Central memory CD4-positive, alpha-beta T cell (primary cell): ENCODE measurements at places on chromosomes 5 and 9.

GRCh38 chr5:158375531-158375930 is 516.6 kb upstream of the CLINT1 start:
- DNase-seq = no peak

DNA sequence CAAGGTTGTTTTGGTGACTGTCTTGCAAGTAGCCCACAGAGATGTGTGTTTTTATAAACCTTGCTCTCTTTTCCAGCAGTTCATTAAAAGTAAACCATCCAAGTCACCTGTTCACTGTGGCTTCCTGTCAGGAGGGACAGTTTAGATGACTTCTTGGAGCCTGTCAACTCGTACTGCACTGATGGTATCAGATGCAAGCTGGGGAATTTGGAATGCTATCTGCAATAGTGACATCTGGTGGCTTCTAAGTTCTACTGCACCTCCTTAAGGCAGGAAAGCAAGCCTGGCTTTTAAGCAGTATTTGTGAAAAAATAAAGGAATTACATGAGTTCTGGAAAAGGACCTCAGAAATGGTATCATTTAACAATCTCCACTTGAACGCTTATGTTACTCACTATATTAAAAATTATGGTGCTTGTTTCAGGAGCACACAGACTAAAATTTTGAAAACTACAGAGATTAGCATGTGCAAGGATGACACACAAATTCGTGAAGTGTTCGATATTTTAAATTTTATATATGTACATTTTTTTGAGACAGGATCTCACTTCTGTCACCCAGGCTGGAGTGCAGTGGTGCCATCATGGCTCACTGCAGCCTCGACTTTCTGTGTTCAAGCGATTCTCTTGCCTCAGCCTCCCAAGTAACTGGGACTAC is 164.0 kb downstream of the TTC39B start:
- DNase-seq = peak; percentile 10

DNA sequence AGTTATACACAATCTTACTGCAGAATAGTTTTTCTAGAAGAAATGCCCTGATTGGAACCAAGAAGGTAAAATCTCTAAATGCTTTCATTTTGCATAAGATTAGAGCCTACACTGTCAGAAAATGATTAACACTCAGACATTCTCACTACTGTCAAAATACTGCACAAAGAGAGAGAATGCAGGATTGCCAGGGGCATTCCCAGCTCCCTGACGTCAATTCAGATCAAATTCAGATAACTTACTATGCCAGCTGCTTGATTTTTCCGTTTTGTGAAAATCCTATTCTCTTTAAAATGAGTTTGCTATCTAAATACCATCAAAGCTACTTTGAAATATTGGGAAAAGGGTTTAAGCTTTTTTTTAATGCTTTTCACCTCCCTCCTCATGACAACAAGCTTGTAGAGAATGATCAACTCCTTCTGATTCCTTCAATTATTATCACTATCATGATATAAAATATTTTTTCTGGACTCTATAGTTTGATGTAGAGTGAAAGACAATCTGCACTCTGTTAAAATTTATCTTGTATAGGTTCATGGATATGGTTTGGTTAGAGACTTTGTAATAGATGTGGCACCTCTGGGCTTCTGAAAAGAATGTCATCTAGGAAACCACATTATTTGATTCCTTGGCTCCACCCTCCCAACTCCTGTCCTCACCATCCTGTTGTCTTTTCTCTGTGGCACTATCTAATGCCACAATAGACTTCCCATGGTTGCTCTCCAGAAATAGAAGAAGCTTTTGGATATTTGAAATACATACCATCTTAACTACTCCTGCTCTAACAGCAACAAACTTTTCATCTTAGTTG is 407.7 kb downstream of the PDE4D start:
- DNase-seq = no peak

GRCh38 chr5:174044466-174045254 is 846 bp upstream of the NSG2 start:
- DNase-seq = no peak

DNA sequence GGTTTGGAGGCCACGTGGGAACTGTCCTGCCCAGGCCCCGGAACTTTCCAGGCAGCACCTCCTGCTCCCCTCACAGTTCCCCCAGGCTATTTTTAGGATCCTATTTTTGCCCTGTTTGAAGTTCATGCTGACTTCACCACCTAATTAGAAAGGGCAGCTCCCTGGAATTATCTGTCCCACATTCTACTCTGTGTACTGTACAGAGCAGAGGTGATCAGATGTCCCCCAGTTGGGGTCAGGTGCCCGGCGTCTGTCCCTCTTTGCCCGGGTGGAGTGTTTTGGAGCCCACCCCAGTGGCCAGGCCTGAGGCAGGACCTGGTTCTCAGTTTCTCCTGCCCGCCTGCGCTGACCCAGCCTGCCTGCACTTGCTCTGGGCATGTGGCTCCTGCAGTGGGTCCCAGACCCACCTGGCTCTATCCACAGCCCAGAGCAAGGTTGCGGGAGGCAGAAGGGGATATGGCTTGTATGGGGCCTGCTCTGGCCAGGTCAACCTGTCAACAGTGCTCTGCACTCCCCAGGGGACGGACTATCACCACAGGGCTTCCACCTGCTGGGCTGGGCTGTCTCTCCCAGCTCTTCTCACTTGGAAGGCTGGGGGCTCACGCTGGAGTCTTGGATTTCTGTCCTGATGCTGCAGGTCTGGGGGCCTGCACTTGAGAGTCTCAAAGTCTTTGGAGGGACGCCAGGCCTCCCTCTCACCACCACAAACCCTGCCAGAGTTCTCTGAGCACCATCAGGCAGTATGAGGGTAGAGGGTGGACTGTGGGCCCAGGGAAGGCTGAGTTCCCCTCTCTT is 268.3 kb downstream of the GADD45G start:
- DNase-seq = no peak

DNA sequence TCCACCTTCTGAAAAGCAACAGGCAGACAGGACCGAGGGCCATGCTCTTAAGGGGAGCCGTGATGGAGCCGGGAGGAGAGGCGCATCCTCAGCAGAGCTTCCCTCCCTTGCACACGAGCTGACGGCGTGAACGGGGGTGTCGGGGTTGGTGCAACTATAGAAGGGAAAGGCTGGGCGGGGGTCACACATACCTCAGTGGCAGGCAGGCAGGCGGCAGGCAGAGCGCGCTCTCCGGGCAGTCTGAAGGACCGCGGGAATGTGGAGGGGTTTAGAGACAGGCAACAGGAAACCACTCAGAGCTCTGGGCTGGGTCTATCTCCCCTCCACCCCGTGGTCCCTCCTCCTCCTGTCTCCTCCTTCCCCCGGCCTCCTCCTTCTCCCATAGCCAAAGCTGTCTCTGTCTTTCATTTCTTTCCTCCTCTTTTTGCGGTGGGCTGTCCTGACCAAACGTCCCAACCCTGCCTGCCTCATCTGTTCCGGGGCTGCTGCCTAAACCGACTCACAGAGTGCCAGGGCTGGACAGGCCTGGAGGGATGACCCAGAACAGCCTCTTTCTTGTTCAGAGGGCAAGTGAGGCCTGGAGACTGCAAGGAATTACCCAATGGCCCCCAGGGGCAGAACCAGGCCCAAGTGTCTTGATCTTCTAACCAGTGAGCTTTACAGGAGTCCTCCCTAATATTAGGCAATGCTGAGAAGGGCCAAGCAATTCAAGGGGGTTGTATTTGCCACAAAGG is at the start of gene SPARC:
SPARC (minus strand) TSS at position 242 of the 734 bp plus-strand sequence. CDS start 10,727 bp downstream, outside the sequence.
- no peak for DNase-seq

DNA sequence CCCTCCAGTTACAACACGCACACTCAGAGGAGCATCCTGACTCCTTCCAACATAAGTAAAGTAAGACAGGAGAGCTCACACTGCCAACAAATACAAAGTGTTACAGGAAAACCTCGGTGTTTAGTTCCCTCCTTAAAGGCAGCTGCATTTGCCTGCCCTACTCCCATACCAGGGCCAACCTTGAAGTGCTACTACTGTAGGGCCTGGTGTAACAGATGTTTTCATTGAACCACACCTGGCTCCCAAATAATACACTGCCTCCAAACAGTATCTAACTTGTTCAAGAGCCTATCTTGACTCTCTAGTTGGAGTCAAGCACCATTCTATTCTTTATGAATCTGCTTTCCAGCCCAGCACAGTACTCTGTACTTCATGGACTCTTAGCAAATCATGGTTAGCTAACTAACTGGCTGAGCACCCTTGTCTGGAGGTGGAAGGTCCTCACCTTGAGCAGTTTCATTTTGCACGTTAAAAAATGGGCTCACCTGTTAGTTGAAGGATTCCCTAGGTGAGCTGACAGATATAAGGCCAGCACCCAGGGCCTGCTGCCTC is 34.6 kb downstream of the TTC39B start:
- no peak for DNase-seq

DNA sequence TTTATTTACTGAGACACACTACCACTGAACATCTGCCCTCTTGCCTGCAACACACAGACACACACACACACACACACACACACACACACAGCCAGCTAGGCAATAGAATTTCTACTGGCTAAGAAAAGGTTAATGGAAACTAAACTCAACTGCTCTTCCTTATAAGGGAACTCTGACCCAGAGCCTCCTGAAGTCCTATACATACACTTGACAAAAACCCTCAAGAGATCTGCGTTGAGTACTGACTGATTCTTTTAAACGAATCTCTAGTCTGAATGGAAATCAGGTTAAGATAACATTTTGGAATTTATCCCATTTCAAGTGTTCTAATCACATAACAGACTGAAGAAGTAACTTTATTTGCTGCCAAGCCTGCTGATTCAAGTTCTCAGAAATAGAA is 25.9 kb upstream of the TRPM3 start:
- DNase-seq = no peak

GRCh38 chr9:12934545-12935272 is 159.9 kb downstream of the LURAP1L start:
- DNase-seq = no peak

DNA sequence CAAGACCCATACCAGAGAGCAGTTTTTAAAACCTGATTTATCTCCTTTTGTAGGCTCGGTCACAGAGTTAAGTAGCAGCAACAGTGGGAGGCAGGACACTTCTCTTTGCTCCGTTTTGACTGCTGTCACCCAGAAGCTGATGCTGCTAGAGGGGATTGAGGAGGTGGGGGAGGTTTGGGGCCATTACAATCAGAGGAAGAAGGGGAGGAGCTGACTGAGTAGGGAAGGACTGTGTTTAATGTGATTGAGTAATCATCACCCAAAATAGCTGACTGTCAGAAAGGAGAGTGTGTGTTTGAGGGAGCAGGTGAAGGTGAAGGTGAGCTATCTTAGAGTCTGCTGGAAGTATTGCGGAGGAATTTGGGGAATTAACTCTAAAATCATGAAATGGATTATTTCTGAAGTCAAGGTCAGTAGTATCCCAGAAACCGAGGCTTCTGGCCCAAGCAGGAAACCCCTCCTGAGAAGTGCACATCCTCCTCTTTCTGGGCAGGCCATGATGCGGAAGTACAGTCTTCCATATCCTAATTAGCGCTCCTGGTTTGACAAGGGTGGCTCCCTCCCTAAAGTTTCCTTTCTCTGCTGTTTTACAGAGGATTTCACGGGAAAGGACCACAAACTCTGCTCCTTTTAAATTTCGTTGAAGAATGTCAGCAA is 214.9 kb downstream of the PLK2 start:
- DNase-seq = no peak

- no peak for DNase-seq
Measured at GRCh38 chr5:83353774-83354173, 117.8 kb upstream of the VCAN start.

- no peak for DNase-seq
Measured at GRCh38 chr5:151847871-151848270, 76.1 kb downstream of the G3BP1 start.

GRCh38 chr9:134634176-134634575 is 7.4 kb upstream of the COL5A1 start:
- DNase-seq = no peak

DNA sequence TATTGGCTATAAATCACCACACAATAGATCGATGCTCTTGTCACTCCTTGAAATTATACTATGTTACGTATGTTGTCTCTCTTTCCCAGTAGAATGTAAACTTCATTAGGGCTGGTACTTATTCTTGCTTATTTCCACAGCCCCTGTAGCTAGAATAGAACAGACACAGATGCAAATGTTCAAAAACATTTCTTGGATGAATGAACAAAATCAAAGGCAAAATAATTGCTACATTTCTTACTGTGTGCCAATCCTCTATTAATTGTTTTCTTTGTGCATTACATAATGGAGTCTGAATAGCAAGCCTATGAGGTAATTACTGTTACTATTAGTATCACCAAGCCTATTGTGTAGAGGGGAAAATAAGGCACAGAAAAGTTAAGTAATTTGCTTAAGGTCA is 725 bp upstream of the OR13C2 start:
- no peak for DNase-seq

DNA sequence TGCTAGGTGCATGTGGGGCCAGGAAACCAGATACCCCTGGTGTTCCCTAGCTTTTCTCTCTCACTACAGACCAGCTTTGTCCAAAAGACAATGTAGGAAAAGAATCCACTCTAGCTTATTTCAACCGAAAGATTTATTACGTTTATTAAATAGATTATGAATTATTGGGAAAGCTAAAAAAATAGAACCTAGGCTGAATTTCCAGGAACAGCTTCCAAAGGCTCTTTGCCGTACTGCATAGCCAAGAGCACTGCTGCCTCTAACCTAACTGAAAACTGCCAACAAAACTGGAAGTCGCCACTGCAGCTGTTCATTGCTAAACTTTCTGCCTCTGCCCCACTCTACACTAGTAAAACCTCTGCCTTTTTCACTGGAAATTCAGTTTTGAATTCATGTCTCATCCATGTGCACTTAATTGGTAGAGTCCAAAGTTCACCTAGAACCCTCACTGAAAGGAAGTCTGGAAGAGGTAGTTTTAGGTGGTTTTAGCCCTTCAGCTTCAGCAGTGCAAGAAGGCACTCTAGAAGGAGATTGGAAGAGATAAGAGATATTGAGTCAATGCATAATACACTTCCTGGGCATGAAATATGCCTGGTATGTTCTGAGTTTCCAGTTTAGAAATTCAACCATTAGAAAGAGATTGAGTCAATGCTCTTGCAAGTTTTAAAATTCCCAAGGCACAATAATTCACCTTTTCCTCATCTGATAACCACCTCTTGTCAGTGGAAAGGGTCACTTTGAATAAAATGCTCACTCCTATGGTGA is 927.9 kb downstream of the MAT2B start:
- DNase-seq = no peak

DNA sequence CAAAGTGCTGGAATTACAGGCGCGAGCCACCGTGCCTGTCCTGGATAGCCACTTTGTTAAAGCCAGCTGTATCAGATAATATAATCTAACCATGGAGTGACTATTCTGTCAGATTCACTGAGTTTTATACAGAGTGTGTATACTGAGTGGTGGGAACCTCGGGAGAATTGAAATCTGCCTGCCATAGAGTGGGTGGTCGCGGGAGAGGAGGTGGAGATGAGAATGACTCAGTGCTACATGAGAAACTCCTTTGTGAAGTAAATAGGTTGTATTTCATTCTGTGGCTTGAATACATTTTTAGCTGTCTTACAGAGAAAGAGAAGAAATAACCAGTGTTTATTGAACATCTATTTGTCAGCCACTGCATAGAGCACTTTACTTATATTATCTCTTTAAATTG is 26.4 kb downstream of the ATP6V0E1 start:
- no peak for DNase-seq

DNA sequence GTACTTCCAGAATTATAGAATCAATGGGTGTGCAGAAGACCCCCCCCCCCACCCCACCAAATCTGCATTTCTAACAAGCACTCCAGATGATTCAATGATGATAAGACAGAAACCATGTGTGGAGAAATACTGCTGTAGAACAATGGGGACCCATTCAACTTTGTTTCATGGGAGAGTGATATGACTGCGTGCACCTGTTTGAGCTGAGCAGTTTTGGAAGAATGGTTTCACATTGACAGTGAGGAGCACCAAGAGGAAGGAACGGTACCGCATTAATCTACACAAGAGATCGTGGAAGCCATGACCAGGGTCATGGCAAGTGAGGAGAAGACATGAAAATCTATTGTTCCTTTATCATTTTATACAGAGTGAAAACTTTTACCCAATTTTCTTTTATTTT is 202.7 kb downstream of the CD180 start:
- no peak for DNase-seq
